Dermis blood vessel endothelial cell (primary cell): ENCODE measurements at places on chromosomes 1 and 21. TPM values are rescaled to one million over a fixed set of nuclear protein-coding genes. Genes with fewer than 3 reads are reported as not detected.

The SPRR2B gene
- not detected in 2 replicates for total RNA-seq

The CENPS gene
- 7.8 and 11.4 TPM in 2 replicates for total RNA-seq

DNA sequence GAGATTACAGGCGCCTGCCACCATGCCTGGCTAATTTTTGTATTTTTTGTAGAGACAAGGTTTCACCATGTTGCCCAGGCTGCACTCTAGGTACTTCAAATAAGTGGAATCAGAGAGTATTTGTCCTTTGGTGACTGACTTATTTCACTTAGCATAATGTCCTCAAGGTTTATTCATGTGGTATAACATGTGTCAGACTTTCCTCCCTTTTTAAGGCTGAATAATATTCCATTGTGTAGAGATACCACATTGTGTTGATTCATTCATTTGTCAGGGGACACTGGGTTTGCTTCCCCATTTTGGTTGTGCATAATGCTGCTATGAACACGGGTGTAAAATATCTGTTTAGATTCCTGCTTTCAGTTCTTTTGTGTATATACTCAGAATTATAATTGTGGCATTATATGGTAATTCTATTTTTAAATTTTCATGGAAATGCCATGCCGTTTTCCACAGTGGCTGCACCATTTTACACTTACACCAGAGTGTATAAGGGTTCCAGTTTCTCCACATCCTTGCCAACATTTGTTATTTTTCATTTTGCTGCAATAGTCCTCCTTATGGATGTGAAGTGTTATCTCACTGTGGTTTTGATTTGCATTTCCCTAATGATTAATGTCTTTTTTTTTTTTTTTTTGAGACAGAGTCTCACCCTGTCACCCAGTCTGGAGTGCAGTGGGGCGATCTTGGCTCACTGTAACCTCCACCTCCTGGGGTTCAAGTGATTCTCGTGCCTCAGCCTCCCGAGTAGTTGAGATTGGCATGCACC is 35.1 kb downstream of the IL6R start:
- no peak for DNase-seq

The ARMH1 gene
- total RNA-seq, result not detected in 2 replicates

DNA sequence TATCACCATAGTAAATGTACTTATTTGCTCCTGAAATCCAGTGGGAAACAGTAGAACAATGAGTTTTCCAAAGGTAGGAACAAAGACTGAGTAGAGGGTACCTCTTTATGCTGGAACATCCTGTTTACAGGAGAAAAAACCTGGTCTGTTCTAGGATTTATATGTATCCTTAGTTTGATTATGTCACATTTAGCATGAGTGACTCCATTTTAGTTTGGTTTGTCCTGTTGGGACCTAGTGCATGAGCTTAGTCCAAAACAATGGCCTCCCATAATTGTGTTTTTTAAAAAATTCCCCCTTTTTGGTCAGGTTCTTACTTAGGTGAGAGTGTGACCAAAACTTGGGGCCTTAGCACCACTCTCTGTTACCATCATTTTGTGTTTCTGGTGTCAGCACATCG is 3.5 kb upstream of the MRPL55 start:
- no peak for DNase-seq

DNA sequence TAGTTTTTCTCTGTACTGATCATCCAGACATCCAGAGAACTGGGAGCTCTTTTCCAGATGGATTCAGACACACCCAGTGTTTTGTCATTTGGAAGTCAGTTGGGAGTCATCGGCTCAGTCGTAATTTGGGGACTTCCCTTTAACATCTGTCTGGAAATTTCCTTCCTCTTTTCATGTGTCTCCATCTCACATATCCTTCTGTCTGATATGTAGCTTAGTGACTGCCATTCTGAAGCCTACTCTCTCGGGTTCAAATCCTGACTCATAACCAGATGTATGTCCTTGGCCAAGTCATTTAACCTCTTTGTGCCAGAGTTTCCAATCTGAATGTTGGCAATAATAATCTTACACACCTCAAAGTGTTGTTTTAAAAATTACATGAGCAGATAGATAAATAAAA is 3.0 kb downstream of the MORC3 start:
- no peak for DNase-seq

DNA sequence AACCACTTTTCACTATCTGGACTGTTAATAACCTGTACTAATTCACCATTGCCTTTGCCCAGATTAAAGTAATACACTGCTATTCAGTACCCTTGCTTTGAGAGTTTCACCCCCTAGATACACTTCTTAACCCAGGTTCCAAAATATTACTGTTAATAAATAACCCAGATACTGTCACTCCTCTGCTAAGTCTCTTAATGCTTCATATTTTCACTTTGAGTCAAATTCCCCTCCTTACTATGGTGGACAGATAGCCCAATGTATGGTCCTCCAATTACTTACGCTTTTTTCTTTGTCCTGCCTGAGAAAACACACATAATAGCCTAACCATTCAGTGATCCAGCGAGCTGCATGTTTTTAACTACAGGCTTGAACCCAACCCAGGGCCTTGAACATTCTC is 152.5 kb downstream of the NEGR1 start:
- no peak for DNase-seq

The FAM163A gene
- under 0.01 and 0.05 TPM in 2 replicates for total RNA-seq

- DNase-seq, result peak; percentile 70
Observed at GRCh38 chr1:179876300-179876715, 1.3 kb downstream of the TOR1AIP2 start.

- DNase-seq, result no peak
Observed at GRCh38 chr1:5599541-5599940, 392.7 kb downstream of the NPHP4 start.

The TTC22 gene
- total RNA-seq, result 0.17 TPM in 1 of 2 replicates, not detected in the other

- no peak for DNase-seq
Observed at GRCh38 chr1:78743626-78744025, 94.0 kb downstream of the IFI44 start.

DNA sequence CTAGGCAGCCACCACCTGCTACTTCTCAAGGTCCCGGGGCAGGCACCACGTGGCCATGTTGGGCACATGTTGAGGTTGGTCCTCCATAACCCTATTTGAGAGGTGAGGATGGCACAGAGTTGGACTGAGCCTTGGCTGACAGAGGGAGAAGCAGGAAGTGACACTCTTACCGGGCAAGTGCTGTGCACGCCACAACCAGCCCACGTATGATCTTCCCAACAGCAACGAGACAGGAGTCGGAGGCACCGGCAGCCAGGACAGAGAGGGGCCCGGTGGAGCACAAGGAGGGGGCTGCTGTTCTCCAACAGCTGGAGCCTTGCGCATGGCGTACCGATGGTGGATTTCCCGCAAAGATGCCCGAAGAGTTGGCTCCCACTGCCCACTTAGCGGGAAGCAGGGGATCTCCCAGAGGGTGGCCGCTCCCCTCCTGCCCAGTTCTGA is 3.4 kb downstream of the CLEC20A start:
- DNase-seq, result no peak

- no peak for DNase-seq
Observed at GRCh38 chr1:34781844-34782391, 904 bp downstream of the GJB3 start.

GRCh38 chr1:182292193-182292741 is 99.3 kb downstream of the GLUL start:
- DNase-seq, result no peak
